ENCODE measurements at places on chromosomes 1 and 21.

DNA sequence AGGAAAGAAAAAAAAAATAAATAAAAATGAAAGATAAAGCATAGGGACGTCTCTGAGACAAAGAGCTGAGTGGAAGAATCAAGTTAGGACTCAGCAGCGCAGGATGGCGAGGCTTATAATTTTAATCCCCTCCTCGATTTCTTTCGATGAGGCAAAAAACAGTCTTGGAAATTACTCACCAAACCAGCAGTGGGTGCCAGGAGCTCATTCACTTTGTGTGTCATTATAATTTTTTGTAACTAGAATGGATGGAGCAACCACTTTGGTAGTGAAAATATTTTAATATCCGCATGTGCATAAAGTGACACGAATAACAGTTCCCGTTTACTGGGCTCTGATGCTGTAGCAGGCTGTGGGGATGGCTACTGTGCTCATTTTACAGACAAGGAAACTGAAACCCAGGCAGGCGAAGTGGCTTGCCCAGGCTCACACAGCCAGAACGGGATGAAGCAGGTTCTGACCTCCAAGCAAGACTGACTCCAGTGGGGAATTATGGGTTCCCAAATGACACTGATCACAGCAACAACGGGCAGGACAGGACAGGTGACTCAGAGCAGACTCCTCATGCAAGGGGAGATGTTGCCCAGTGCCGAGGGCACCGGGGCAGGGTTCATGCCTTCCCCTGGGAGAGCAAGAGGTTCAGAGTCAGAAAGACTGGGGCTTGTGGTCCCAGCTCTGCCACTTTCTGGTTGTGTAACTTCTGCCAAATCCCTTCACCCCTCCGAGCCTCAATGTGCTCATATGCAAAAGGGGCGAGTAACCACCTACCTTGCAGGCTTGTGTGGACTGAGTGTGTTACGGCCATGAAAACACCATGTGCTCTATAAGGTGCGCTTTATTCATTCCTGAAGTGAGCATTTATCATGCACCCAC is 63.6 kb downstream of the RUNX3 start:
- no peak for DNase-seq

DNA sequence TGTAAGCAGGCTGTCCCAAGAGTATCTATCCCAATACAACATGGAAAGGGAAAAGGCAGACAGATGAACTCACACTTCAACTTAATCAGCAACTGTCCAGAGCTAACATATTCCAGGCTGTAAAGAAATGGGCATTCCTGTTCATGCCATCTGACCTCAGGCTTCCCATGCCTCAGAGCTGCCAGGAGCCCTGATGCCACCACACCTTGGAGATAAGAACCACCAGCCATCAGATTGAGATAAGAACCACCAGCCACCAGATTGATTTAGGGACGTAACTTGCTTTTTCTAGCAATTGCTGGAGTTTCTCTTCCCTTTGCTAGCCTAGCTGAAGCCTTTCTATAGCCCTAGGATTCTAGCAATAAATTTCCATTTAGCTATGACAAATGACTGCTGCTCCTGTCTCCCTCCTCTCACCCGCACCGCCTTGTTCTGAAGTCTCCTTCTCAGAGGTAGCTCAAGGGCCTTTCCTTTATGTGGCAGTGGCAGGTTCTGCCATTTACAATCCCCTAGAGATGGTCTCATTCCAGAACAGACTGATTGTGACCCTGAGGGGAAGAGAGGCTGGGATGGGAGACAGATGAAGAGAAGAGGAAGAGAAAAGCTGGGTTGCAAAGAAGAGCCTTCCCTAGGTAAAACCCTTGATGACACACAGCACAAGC is 88.0 kb upstream of the CTTNBP2NL start:
- DNase-seq: no peak

DNA sequence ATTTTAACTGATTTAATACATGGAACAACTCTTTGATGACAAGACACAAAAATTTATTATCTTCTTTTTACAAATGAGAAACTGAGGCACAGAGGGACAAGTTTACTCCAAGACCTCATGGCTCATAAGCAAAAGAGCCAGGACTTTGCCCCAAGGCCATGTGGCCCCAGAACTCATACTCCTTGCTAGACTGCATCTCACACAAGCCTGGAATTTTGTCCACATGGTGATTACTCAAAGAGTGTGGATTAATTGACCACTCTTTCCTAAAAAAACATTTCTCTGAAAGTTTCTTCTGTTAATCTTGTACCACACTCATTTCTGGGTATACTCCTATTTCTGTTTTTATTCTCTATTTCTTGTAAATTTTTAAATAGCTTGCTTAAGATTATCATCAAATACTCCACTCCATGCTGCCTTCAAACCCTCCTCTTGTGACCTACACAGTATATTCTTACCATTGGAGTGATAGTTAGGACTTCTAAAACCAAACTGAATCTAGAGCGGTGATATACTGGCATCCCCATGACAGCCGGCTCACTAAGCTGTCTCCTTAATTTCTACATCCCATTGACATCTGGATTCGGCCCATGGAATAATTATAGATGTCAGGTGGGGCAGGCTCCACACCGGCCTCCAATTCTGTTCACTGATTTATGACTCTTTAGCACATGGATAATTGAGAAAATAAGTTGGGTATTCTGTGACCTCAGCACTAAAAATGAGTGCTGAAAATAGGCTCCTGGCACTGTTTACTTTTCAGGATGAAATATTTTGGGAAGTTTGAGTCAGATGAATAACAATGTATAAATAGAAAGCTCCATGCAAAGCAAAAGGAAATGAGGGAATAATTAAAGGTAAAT is 16.1 kb downstream of the RGS4 start:
- DNase-seq: no peak

DNA sequence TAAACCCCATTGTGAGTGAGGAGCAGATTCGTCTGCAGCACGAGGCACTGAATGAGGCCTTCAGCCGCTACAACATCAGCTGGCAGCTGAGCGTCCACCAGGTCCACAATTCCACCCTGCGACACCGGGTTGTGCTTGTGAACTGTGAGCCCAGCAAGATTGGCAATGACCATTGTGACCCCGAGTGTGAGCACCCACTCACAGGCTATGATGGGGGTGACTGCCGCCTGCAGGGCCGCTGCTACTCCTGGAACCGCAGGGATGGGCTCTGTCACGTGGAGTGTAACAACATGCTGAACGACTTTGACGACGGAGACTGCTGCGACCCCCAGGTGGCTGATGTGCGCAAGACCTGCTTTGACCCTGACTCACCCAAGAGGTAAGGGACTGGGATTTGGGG is 132.2 kb downstream of the PAPPA2 start:
- no peak for DNase-seq

GRCh38 chr1:204560590-204561150 is 44.5 kb downstream of the MDM4 start:
- DNase-seq: no peak

GRCh38 chr1:183914276-183914675 is 109.4 kb downstream of the RGL1 start:
- DNase-seq: no peak

DNA sequence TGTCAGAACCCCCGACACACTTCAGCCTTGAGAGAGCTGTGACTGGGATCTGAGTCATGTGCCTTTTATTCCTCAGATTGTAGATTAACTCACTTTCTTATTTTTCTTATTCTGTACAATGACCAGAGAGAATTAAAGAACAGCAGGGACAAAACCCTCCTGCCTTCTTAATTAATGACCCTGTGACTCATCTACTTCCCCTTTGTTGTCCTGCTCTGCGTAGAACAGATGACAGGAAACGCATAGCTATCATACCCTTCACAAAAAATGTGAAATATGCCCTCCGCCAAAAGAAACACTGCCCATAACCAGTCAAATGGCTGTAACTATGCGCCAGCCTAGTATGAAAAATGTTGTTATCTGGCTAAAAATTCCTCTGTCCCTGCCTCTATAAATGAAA is 9.1 kb upstream of the PADI2 start:
- no peak for DNase-seq

GRCh38 chr1:3431266-3431665 is 23.2 kb upstream of the ARHGEF16 start:
- no peak for DNase-seq

GRCh38 chr1:84152649-84153056 is 8.6 kb downstream of the PRKACB start:
- DNase-seq: no peak

Measured in CD4-positive, alpha-beta T cell treated with Interleukin-4 for 4 hours (primary cell).